ENCODE measurements at places on chromosomes 1 and 21.

DNA sequence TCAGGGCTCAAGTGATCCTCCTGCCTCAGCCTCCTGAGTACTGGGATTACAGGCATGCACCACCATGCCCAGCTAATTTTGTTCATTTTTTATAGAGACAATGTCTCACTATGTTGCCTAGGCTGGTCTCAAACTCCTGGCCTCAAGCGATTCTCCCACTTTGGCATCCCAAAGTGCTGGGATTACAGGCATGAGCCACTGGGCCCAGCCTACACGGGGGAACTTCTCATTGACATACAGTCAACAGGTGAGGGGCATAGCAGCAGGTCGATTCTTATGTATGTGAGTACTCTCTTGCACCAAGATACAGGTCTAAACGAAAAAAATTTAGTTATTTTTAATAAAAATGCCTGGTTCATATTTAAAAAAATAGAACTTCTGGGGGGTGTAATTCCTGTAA is 39.5 kb upstream of the HHAT start:
- DNase-seq = no peak

- DNase-seq = no peak
Measured at GRCh38 chr1:70504821-70505193, 93.7 kb downstream of the CTH start.

DNA sequence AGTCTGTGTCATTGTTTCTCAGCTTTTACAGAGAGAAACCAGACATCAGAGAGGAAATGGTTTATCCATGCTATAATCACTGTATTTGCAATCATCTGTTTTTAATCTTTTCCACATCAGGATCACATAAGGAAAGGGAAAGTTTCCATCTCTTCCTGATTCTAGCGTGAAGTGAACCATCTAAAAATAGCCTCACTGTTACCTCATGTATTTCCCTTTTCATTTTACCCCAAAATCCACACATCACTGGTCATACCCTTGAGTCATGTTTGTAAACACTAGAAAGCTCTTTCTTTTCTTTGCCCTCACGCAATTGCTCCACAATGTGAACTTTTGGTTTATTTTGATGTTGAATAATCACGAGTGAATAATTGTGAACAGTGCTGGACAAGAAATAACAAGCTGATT is 146.0 kb downstream of the PLA2G4A start:
- DNase-seq = no peak

DNA sequence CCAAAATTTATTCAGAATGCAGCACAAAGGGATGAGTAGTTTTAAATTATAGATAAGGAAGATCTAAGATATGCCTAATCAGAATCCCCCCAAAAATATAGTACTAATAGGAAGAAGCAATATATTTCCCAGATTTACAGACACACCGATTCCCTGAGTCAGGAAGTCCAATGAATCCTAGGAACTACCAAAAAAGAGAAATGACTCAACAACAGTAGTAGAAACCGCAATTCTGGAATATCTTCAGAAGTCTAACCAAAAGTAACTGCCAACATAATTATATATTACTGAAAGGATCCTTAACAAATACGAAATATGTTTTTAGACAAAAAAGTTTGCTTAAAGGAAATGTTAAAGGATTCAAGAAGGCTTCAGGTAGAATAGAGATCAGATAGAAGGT is 10.3 kb downstream of the AHCTF1 start:
- no peak for DNase-seq

DNA sequence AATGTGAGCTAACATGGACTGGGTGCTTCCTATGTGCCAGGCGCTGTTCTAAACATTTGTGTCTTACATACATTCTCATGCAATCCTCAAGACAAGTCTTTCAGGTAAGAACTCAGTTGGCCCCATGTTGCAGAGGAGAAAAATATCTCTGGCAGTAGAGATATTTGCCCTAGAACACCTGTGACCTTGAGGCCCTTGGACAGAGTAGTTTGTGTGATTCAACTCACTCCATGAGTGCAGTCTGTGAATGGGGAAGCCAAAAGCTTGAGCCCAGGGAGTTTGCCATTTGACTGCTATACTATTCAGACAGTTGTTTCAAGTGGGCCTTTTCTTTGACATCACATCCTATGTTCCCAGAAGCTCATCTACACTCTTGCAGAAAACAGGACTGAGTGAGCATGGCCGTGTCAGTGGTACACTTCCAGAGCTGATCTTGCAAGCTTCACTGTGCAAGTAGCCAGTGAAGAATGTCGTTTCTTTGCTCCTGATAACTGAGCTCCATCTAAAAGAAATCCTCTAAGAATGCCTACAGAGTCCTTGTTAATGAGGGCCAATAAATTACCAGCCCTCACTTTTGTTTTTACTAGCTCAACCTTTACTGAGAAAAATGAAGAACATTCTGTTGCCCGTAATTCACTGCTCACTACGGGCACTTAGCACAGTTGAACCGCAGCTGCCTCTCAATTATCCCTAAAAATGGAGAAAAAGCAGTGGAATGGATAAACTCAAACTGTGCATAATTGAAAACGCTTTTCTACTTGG is 98.7 kb upstream of the C8B start:
- DNase-seq = no peak

DNA sequence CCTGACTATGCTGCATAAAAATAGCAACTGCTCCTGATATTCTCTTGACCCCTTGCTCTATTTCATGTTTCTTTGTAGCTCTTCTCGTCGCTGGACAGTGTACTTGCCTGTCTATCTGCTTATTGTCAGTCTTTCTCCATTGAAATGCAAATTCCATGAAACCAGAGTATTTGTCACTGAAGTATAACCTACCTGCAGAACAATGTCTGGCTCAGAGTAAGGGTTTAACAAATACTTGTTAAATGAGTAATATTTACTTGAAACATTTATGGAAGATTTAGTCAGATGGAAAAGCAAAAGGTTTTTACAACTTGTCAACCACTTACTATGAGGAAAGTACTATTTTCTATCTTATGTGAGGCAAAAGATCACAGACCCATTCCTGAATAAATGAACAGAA is 19.9 kb upstream of the ERICH3 start:
- DNase-seq = no peak

- no peak for DNase-seq
Measured at GRCh38 chr1:51936531-51936930, 54.0 kb downstream of the RAB3B start.

GRCh38 chr1:156436141-156437036 is 64.2 kb downstream of the MEF2D start:
- no peak for DNase-seq

GRCh38 chr1:115402753-115403184 is 64.7 kb upstream of the NGF start:
- no peak for DNase-seq

DNA sequence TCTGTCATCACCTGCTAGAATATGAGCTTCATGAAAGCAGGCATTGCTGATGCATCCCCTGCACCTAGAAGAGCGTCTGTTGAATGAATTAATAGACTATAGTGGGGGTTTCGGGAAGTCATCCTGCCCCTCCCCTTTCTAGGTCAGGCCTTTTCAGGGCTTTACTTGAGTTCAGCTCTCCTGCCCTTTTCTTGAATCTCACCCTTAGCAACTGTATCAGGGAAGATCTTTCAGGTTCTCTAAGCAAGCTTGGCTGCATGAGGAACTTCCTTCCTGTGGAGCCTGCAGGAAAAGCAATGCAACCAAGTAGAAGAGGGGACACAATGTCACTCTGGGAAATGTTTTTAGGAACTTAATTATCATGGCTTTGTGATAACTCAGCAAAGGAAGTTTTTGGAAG is 27.2 kb upstream of the KIAA0040 start:
- no peak for DNase-seq

DNA sequence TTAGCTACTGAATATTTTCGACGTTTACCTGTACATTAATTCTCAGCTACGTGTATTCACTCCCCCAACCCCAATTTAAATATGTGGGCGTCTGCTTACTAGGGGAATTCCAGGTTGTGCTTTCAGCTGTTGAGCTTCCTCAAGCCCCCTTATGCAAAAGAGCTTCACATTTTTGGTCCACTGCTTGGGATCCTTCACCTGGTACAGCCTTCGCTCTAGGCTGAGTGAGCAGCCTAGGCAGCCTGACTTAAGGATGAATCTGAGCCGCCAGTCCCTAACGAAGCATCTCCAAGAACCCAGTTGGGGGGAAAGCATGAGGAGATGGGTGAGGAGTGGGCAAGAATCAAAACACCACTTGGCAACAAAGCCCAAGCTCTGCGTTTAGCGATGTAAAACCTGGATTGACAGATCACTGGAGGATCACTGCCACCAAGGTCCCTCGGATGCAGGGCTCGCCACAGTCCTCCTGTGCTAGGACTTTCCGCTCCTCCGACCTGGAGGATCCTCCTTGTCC is 674 bp downstream of the BCL10 start:
- DNase-seq = no peak

- DNase-seq = no peak
Measured at GRCh38 chr1:7331926-7332535, 439.1 kb upstream of the VAMP3 start.

GRCh38 chr1:1182491-1183220 is 9.0 kb downstream of the TTLL10 start:
- DNase-seq = no peak

DNA sequence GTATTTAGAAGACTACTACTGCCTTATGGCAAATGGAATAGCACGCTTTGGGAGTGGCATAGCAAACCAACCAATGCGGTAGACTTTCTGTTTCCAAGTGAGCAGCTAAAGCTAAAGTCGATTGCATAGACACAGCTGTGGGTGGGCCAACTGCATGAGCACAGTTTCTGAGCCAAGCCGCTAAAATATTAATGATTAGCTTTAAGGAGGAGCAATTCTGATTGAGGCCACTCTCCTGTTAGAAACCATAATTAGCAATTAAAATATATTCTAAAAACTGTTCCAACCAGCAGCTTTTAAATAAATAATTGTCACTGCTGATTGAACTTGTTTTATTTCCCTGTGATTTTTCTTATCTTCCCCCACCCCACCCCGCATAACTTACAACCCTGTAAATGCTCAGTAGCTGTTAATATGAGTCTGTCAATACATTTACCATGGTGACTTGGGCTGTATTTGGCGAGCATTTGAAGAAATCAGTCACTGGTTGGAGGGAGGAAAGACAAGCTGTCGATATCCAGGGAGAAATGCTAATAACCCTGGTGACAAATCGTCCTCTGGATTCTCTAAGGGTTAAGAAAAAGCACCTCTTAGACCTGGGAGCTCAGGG is 32.2 kb downstream of the RNF220 start:
- DNase-seq = no peak

DNA sequence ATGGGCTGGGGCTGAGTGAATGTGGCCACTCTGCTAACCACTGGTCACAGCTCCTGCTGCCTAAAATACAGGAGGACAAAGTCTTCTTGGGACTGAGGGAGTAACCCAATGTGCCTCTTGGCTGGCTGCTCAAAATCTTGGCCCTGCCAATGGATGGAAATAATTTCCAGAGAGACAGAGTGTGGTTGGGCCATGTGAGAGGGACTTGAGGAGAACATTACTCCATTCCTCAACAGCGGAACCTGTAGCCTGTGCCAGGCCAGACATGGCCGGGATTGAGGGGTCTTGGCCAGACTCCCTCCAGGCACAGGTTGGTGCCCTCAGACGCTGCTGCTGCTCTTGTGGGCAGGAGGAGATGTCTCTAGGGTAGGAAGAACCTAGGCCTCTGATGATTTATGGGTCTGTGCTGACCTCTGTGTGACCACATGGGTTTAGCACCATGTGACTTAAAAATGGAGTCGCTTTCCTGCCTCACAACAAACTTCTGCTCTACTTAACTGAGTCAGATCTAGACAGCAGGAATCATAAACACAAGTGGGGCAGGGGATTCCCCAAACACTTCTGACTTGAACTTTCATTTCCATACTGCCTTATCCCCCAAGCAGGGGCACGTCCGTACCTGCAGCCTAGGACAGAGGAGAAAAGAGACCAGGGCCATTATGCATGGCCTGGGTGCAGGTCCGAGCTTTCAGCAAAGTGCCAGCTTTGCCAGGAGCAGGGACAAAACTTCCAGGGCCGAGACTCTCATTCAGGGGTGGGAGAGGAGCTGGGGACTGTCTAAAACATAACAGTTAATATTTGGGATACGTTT is 79.2 kb downstream of the CD34 start:
- DNase-seq = no peak

DNA sequence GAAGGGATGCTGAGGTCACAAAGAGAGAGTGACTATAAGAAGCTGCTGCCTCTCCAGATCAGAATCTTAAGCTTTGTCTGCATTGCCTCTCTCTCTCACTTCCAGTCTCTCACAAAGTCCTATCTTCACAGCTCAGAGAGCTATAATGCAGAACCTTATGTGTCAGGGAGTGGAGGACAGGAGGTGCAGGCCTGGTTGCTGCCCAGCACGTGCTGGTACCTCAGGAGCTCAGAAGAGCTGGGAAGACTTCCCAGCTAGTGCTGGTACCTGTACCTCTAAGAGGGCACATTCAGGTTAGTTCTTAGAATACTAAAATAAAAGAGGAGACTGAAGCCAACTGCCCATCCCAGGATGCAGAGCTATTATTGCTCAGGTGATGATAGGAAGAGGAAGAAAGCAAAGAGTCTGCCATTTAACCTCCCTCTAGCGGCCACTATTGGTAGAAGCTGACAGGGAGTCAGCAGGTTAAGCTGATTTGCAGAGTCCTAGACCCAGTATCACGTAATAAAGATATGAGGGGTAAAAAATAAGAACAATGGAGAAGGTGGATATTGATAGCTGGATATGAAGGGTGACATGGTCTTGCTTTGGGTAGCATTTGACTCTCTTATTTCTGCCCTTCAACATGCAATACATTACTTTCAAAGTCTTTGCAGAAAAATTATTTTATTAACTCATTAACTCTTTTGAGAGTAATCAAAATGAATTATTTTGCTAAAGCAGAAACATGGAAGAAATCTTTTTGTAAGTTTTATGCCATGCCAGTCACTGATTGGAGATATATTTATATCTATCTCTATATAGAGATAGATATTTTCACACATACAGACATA is 138.1 kb upstream of the HMCN1 start:
- DNase-seq = no peak

- DNase-seq = no peak
Measured at GRCh38 chr1:202802998-202803932, 5.0 kb downstream of the KDM5B start.

GRCh38 chr1:89754518-89754917 is 66.3 kb upstream of the LRRC8D start:
- DNase-seq = no peak

GRCh38 chr1:161216945-161217712 is 2.0 kb downstream of the FCER1G start:
- no peak for DNase-seq

DNA sequence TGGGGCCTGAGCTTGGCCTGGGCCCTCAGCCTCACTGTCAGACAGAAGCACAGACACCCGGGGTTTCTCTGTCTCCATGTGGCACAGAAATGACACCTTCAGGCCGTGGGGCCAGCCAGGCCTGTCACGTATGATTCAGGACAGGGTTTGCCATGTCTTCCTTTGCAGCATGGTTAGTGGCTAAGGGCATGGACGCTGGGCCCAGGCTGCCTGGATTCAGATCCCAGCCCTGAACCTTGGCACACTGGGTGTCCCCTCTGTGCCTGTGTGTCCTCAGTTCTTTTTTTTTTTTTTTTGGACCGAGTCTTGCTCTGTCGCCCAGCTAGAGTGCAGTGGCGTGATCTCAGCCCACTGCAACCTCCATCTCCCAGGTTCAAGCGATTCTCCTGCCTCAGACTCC is 73.6 kb downstream of the SPSB1 start:
- no peak for DNase-seq
